ENCODE measurements at places on chromosomes 5 and 9. TPM values are rescaled to one million over a fixed set of nuclear protein-coding genes. Genes with fewer than 3 reads are reported as not detected.

PCDHAC2 gene
- not detected for total RNA-seq

GRCh38 chr5:103451261-103451660 is 111.3 kb downstream of the NUDT12 start:
- DNase-seq = no peak

DNA sequence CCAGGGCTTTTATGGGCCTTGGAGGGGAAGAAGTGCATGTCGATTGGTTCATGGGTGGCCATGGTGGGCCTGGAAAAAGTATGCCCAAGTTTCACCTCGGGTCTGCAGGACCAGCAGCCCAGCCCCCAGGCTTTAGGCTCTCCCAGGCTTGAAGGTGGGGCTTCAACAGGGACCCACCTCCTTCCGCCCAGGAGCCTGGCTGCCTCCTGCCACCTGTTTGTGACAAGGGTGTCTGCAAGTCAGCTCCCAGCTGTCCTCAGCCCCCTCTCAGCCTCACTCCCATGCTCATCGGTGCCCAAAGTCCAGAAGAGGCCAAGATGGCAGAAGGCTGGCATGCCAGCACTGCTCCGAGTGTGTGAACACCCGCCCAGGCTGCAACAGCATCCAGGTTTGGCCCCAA is 1063.2 kb upstream of the ACO1 start:
- no peak for DNase-seq

DNA sequence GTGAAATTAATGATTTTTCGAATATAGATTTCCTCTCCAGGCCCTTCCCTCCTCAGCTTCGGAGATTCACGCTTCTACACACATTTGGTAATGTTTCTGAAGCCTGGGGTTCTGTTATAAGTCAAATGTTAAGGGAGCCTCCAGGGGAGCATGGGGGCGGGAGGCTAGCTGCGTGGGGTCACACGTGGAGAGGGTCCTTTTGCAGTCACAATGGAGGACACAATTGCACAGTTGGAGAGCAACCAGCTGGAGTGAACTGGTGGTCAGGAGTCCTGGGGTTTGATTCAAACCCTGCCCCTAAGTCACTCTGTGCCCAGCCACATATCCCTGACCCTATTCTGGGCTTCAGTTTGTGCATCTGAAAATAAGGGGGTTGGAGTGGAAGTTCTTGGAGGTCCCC is 481.4 kb downstream of the CDK5RAP2 start:
- DNase-seq = no peak
